ENCODE measurements at places on chromosomes 16 and 17.

DNA sequence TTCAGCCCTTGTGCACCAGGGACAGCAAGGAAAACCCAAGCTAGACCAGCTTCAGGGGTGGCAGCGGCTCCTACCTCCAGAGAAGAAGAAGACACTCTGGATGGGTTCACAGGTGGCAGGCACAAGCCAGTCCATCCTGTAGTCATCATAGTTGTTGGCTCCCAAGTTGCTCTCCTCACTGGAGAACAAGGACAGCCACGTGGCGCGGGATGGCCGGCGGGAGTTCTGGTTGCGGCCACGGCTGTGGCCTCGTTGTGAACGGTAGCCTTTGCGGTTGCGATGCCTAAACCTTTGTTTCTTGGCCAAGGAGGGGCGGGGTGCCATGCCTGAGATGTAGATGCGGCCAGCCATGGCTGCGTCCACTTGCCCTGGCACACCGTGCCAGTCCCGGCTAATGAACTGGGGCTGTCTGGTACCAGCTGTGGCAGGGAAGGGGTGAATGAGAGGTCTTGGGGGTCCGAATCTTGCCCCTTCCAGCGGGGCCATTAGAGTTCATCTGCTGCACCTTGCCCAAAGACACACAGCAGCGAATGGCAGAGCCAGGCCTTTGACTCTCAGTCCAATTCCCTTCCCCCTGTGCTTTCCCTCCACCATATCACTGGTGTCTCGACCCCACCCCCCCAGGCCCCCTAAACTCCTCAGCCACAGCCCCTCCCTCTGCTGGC is 2.3 kb downstream of the VTN start:
- no peak for DNase-seq
- H3K27ac ChIP-seq, result no peak overlapping the region
- peaks cover 12% of the 10 kb centered on the region for H3K27me3 ChIP-seq
- H3K36me3 ChIP-seq, result no peaks in the 10 kb centered on the region
- H3K4me1 ChIP-seq, result peaks cover 13% of the 10 kb centered on the region

GRCh38 chr17:62847426-62847825 is 39.3 kb upstream of the MARCHF10 start:
- H3K27me3 ChIP-seq, result no peaks in the 10 kb centered on the region
- DNase-seq, result no peak
- no peak overlapping the region for H3K27ac ChIP-seq
- H3K4me1 ChIP-seq, result no peaks in the 10 kb centered on the region
- H3K36me3 ChIP-seq, result no peaks in the 10 kb centered on the region

GRCh38 chr16:15492091-15492740 is 57.8 kb downstream of the BMERB1 start:
- H3K27me3 ChIP-seq, result no peaks in the 10 kb centered on the region
- no peaks in the 10 kb centered on the region for H3K36me3 ChIP-seq
- peaks cover 6% of the 10 kb centered on the region for H3K4me1 ChIP-seq

DNA sequence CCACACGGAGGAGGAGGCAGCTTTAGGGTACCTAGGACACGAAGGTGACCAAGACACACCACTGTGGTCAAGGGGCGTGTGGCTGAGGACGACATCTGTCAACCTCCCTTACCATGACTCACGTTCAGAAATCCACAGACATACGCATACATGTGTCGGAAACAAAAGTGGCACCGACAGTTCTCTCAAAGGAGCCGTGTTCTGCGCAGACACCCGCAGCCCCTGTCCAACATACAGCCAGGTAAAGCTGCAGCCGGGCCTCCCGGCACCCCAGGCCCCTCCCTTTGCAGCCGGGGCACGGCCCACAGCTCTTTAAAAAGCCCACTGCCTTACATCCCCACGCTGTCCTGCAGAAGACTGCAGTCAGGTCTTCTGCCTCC is 40.5 kb upstream of the KLHDC4 start:
- H3K27ac ChIP-seq, result no peak overlapping the region
- H3K4me1 ChIP-seq, result peaks cover 10% of the 10 kb centered on the region
- H3K27me3 ChIP-seq, result no peaks in the 10 kb centered on the region
- no peaks in the 10 kb centered on the region for H3K36me3 ChIP-seq

DNA sequence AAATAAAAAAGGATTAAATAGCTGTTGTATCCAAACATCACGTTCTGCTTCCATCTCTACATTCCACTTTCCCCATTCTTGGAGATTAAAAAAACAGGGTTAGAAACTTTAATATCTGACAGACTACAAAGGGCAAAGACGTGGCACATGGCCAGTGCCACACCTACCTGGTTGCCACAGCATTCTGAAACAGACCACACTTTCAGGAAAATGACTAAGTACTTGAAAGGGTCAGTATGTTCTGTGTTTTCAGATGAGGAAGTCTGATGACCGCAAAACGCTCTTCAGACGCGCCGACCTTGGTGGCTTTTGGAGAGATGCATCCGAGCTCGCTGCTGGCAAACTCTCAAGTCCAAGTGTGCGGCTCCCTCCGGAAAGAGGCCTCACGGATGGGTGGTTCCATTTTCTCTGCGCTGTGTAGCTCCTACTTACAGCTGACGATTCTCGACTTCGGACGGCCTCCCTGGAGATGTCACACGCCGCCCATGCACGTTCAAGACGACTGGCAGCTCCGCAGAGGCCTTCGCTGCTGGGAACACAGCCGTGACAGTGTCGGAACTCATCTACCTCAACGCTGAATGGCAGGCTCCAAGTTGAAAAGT is 15.5 kb downstream of the MAP1LC3B start:
- no peaks in the 10 kb centered on the region for H3K27me3 ChIP-seq

DNA sequence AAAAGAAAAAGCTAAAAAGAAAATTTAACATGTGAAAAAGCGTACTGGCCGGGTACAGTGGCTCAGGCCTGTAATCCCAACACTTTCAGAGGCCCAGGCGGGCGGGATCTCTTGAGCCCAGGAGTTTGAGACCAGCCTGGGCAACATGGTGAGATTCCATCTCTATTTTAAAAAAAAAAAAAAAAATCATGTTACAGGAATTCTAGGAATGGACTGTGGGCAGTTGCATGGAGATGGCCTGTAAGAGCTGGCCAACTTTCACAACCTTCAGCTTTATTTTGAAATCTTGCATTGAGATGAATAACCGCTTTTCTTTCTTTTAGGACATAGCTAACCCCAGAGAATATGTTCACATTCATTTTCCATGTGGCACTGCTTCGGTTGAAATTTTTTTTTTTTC is 8.2 kb upstream of the CIAO3 start:
- H3K4me3 ChIP-seq, result no peak overlapping the region
- H3K4me1 ChIP-seq, result peaks cover 22% of the 10 kb centered on the region
- DNase-seq, result no peak
- H3K36me3 ChIP-seq, result no peaks in the 10 kb centered on the region
- H3K27me3 ChIP-seq, result no peaks in the 10 kb centered on the region

DNA sequence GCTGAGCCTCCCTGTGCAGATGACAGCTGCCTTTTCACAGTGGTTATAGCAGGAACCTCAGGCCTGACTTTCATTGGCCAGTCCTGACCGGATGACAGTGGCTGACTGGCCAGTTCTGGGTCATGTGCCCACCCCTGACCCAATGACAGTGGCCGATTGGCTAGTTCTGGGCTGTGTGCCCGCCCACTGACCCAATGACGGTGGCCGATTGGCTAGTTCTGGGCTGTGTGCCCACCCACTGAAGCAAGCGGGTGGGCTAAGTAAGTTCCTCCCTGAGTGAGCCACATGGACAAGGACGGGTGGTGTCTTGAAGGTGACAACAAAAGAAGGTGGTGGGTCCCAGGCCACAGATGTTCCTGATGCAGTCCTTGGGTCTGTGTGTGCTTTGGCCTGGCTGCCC is 9.5 kb downstream of the DEF8 start:
- DNase-seq, result peak; percentile 58
- H3K4me3 ChIP-seq, result no peak overlapping the region
- H3K27me3 ChIP-seq, result no peaks in the 10 kb centered on the region
- no peaks in the 10 kb centered on the region for H3K4me1 ChIP-seq
- H3K36me3 ChIP-seq, result no peaks in the 10 kb centered on the region

DNA sequence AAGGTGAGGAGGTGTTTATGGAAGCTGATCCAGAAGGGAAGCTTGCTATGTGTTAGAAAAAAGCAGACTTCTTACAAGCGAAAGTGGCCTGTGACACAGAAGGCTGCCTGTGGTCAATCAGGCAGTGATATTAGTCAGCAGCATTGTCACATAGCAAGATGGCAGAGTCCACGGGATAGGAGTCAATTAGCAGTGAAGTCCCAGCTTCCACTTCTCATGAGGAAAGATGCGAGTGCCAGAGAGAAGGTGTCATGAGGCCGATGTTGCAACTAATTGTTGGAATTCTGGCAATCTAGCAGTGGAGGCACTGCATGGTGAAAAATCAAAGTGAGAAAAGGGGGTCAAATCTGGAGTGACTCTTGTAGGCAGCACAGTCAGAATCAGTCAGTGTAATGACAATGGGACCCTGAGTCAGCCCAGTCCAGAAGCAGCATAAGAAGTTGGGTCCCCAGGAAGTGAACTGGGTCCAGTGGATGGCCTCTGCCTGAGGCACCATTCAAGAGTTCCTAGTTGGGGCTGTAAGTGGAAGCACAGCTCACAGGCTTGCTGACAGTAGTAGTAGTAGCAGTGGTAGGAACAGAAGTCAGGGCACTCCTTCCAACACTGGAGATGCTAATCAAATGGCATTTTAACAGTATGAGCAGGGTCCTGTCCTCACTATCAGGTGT is 85.1 kb downstream of the TNFRSF13B start:
- no peak overlapping the region for H3K4me3 ChIP-seq
- DNase-seq, result no peak
- H3K36me3 ChIP-seq, result no peaks in the 10 kb centered on the region

DNA sequence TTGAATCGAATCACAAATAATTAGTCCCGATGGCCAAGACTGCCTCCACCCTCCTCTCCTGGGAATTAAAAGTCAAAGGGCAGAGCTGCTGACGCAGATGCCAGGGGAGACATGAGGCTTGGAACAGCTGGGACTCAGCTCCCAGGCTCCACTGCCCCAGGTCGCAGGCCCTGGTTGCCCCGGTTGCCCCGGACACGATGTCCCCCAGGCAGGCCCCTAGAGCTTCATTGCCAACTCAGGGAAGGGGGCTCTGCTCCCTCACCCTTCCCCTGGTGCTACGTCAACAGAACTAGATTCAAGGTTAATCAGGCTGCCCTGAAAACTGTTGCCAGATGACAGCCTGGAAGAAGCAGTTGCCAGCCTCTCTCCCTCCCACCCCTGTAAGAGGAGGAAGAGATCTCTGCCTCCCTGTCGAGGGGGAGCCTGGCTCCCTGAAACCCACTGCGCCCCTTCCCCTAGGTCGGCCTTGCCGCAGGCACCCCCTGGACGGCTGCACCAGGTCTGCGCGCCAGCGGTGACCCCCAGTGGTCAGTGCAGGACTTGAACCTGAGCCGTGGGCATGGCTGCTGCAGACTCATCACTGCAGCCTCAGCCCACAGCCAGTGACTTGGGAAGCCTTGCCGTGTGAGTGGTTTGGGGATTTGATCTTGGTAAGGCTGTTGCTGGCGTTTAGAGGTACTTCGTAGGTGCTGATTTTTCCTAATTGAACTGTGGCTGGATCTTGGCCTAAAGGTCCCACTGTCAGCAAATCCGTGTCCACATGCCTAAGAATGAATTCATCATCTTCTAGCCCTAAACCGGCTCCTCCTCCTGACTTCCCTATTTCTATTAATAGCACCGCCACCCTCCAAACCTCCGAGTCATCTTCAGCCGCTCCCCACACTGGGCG is 84.1 kb upstream of the TOB1 start:
- peaks cover under 1% of the 10 kb centered on the region for H3K27me3 ChIP-seq
- DNase-seq, result peak; percentile 69
- H3K4me1 ChIP-seq, result peaks cover 34% of the 10 kb centered on the region
- no peaks in the 10 kb centered on the region for H3K36me3 ChIP-seq
- H3K4me3 ChIP-seq, result no peak overlapping the region

DNA sequence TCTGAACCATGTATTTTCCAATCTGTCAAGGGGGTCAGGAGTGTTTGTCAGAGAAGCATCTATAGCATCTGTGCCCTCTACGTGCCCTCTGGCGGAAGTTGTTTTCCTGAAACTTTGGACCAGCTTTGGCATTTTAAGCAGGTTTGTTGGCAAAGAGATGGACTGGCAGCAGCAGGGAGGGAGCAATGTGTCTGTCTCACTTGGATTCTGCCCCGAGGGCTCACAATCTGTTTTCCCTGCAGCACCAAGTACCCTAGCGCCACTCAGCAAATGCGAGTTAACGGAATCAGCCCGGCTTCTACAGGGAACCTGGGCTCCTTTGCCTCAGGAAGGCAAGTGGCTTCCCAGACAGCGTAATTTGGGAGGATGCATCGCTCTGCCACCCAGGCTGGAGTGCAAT is 17.4 kb downstream of the DUSP14 start:
- no peak overlapping the region for H3K4me3 ChIP-seq
- no peaks in the 10 kb centered on the region for H3K36me3 ChIP-seq
- peaks cover 4% of the 10 kb centered on the region for H3K4me1 ChIP-seq
- DNase-seq, result no peak

DNA sequence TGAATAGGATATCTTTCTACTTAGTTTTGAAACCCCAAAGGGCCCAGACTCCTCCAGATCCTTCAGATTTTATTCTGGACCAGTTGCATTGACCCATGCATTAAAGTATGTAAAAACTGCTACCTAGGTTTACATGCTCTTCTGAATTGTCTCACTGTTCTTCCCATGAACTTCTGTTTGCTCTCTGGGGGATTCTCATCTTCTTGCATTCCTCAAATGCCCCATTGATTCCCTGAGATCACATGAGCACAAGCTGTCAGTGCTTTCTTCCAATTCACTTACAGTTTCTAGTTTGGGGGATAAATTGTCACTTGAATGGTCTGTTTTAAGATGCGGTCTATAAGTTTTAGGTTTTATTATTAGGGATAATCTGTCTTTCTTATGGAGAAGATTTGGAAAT is 188.9 kb upstream of the KIF2B start:
- no peak overlapping the region for H3K27ac ChIP-seq
- H3K27me3 ChIP-seq, result no peaks in the 10 kb centered on the region
- no peak for DNase-seq
- no peak overlapping the region for H3K4me3 ChIP-seq

DNA sequence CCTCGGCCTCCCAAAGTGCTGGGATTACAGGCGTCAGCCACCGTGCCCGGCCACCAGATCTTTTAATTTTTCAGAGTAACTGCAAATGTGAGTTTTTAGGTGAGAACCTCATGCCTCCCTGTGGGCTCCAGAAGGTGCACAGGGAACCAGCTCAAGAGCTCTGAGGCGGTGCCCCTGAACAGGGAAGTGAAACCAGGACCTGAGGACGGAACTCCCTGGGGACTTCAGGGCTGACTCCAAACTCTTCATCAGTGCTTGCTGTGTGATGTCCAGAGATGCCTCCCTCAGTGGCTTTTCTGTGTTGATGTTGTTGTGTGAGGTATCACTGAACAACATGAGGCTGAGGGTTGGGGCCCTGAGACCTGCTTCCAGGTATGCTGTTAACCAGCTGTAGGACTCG is 23.8 kb downstream of the SLC12A3 start:
- H3K4me3 ChIP-seq, result no peak overlapping the region
- H3K36me3 ChIP-seq, result no peaks in the 10 kb centered on the region

All from neural progenitor cell (in vitro differentiated cells).